ENCODE measurements at places on chromosomes 5 and 9. TPM values are rescaled to one million over a fixed set of nuclear protein-coding genes. Genes with fewer than 3 reads are reported as not detected.

Gene EIF4E1B
- not detected for total RNA-seq

DNA sequence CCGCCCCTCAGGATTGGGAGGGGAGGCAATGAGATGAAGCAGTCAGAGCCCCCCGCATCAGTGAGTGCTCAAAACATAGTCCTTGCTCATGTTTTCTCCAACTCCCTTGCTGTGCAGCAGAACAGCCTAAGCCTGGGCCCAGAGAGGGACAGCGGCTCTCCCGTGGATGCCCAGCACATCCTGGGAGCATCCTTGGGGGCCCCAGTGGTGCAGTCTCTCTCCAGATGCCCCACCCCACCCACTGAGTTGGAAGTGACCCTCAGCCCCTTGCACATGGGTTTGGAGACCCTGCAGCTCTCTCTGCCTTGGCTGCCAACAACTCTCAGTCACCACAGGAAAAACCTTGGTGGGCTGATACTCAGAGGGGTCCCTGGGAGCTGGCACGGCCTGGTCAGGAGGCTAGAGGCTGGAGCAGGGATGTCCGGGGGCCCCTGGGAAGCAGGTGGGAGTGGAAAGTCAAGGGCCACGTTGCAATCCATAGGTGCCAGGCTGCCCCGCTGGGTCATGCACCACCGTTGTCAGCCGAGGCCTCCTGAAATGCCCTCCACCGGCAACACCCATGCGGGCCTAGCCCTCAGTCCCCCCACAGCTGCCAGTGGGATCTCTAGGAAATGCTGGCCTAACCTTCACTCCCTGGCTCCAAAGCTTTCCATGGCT lies 242.5 kb downstream of the PBX3 start:
- DNase-seq, result no peak

Gene ADAMTS13
- 2.5 TPM for total RNA-seq

Gene FBN2
- total RNA-seq, result not detected

GRCh38 chr5:64839936-64840335 lies 71.2 kb downstream of the CWC27 start:
- no peak for DNase-seq

Gene FOXI1
- not detected for total RNA-seq

Gene N4BP3
- 3.3 TPM for total RNA-seq

- DNase-seq, result no peak
Measured at GRCh38 chr9:24545285-24545684, 412 bp downstream of the IZUMO3 start.

DNA sequence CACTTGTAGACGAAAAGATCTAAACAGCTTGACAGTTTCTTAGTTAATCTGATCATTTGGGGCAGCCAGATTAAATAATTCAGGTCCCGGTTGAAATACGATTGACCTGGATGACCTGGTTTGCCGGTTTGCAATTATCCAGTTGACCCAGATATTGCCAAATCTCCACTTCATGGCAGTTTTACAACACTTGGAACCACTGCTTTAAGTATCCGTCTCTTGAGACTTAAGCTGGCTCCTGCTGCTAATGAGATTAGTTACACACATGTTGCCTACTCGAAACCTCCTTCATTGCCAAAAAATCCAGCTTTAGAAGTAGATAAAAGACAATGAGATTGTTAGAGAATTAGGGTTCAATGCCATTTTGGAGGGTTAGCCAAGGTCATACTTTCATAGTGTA lies 136.2 kb upstream of the HAPLN1 start:
- no peak for DNase-seq

DNA sequence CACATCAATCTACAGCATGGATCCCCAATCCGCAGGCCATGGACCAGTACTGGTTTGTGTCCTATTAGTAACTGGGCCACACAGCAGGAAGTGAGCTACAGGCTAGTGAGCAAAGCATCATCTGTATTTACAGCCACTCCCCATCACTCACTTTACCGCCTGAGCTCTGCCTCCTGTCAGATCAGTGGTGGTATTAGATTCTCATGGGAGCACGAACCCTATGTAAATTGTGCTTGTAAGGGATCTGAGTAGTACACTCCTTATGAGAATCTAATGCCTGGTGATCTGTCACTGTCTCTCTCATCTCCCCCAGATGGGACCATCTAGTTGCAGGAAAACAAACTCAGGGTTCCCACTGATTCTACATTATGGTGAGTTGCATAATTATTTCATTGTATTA lies 212.7 kb upstream of the FAM174A start:
- no peak for DNase-seq

GRCh38 chr5:44160369-44160768 lies 228.9 kb downstream of the FGF10 start:
- no peak for DNase-seq

GRCh38 chr9:15711531-15711930 lies 158.7 kb downstream of the CCDC171 start:
- DNase-seq, result no peak

GRCh38 chr5:72841756-72842535 lies 25.5 kb downstream of the TNPO1 start:
- DNase-seq, result no peak

DNA sequence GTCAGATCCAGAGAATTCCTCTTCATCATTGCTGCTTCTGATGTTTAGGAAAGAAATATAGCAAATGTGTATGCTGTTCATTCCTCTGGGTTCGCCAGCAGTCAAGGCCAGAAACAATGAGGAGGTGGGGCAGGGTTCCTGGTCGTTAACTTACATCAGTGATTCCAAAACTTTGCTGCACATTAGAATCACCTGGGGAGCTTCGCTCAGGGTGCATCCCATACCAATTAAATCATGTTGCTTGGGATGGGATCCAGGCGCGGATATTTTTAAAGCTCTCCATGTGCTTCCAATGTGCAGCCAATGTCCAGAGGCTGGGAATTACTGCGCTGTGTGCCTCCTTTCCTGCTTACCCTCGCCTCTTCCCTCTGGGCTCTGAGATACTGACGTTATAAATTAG lies 227.9 kb upstream of the KLF9 start:
- DNase-seq, result no peak

- DNase-seq, result no peak
Measured at GRCh38 chr9:16029046-16029615, 476.3 kb downstream of the CCDC171 start.

Gene C6
- not detected for total RNA-seq

DNA sequence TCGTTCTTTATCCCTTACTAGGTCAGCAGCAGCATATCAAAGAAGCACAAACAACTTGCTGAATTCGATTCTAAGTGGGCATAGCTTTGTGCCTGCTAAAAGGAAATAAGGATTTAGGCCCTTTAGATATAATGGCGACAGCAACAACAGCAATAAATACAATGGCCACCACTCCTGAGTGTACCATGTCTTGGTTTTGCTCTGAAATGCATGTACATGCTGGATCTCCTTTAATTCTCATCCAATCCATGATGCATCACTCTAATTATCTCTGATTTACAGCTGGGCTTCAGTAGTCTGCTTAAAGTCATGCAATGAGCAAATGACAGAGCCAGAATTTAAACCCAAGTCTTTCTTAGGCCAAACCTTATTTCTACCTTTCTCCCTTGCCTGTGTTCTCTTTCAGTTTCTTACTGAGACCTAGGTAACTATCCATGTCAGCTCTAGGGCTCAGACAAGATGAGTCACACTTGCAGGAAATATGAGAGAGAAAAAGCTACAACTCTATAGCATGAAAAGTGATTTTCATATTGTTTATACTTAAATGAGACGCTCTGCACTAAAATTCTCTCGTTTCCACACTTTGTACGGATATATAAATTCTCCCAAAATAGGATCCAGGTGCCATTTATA lies 111.8 kb downstream of the HMHB1 start:
- DNase-seq, result no peak

GRCh38 chr5:32639943-32640342 lies 54.6 kb downstream of the SUB1 start:
- no peak for DNase-seq

GRCh38 chr9:98484162-98484561 lies 224.6 kb downstream of the GABBR2 start:
- no peak for DNase-seq

DNA sequence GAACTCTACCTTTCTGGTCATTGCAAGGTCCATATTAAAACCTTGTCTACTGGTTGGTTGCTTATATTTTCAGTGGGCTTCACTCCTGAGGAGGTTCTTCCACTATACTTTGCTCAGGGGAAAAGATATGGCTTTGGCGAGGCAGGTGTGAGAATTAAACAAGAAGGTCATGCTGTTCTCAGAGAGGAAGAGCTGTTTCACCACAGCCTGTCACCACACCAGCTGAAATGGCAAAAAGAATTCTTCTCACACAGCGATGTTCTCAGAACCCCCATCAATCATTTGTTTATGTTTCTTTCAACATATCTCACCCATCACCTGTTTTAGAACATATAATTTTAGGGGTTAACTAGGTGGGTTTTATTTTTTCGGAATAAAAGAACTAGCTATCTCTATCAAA lies 38.6 kb downstream of the CAPSL start:
- DNase-seq, result peak; percentile 36

DNA sequence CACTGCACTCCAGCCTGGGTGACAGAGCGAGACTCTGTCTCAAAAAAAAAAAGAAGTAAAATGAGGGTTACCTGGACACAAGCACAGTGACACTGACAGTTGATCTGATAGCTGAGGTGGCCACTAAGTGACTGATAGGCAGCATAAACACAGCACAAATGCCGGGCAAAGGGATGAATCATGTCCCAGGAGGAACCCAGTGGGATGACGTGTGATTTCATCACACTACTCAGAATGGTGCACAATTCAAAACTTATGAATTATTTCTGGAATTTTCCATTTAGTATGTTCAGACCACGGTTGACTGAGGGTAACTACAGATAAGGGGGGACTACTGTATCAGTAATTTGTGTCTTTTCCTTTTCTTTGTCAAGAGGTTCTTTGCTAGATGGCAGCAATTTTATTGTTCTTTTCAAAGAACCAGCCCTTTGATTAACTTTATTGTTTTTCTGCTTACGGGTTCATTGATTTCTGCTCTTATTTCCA lies 34.3 kb upstream of the RNF130 start:
- no peak for DNase-seq

DNA sequence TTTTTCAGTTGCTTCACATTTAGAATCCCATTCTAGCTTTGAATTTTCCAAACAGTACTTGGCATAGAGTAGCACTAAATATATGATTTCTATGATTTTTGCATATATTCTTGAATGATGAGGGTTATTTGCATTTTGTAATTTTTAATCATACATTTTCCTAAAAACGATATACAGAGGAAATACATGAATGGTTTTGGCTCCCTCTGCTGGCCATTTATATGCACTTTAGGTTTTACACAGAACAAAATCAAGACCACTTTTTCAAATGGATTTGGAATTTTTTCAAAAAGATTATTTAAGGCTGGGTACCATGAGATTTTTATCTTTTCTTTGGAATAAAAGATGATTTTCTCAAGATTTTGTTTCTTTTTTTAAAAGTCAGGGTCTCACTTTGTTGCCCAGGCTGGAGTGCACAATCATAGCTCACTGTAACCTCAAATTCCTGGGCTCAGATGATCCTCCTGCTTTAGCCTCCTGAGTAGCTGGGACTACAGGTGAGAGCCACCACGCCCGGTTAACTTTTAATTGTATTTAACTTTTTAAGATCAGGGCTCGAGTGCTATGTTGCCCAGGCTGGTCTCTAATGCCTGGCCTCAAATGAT lies 16.7 kb upstream of the COMMD10 start:
- no peak for DNase-seq

- no peak for DNase-seq
Measured at GRCh38 chr5:81800797-81801196, 49.9 kb upstream of the SSBP2 start.

DNA sequence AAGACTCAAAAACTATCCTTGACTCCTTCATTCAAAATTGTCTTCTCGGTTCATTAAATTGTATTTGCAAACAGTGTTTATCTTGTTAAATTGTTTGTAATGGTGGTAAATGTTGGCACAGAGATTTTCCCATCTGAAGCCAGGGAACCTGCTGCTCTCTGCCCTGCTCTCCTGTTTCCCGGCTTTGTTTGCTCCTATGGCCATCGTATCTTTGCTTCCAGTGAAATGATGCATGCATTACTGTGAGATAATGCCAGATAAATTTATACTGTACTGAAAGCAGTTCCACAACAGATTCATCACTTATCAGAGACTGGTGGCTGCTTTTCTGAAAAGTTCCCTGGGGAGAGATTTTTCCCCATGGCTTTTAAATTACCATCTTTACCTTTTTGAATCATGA lies 81.4 kb downstream of the CD180 start:
- DNase-seq, result no peak

- DNase-seq, result no peak
Measured at GRCh38 chr5:139388198-139388821, 1.4 kb downstream of the MZB1 start.

DNA sequence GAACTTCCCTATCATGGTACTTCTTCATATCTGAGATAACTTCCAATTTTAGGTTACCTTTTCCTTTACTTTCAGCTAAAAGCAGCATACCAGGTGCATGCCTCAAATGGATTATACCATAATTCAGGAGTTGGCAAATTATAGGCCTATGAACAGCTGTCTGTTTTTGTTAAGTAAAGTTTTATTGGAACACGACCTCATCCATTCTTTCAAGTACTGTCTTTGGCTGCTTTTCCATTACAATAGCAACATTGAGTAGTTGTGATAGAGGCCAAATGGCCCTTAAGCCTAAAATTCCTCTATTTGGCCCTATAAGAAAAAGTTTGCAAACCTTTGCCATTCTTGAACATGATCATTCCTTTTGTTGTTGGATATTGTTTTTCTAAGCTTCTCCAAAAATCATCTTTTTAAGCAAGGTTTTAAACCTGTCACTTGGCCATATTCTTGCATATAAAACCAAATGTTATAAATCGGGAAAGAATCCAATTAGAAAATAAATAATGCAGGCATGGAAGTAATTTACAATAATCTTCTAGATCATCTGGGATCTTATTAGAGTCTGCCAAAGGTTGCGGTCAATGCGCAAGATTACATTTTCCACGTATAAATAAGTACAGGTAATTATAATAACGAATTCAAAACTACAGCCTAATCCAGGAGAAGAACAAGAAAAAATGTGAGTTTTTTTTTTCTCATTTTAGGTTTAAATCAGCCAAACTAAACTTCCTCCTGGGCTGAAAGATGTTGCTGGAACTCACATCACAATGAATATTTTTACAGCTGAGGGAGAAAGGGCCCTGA lies 226.5 kb upstream of the ANKRD55 start:
- no peak for DNase-seq

- DNase-seq, result no peak
Measured at GRCh38 chr5:172658961-172659501, 18.0 kb downstream of the NEURL1B start.

Gene GARIN3
- total RNA-seq, result 0.79 TPM

Gene C5orf52
- not detected for total RNA-seq

DNA sequence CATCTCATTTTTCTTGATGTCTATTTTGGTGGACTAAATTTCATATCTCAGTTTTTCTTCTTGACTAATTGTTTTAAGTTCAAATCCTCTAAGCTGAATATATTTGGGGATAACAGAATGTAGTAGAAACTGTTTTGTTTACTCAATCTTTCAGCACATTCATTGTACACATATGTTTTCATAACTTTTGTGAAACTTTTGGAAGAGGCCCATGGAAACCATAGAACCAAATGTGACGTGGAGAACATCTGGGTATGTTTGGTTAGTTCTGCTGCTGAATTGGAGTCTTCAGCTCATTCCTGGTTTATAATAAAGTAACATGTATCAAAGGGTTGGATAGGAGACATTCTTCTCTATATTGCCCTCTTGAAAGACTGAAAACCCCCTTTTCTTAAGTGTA lies 88.4 kb downstream of the CCDC171 start:
- DNase-seq, result no peak

Gene ZNF879
- 2.1 TPM for total RNA-seq
